NCI-H1694 treated with DMSO at 0.1 percent for 48 hours (cell line): ENCODE measurements at places on chromosomes 6 and 20.

- no peak for DNase-seq
Measured at GRCh38 chr6:18506382-18507017, 119.3 kb downstream of the RNF144B start.

DNA sequence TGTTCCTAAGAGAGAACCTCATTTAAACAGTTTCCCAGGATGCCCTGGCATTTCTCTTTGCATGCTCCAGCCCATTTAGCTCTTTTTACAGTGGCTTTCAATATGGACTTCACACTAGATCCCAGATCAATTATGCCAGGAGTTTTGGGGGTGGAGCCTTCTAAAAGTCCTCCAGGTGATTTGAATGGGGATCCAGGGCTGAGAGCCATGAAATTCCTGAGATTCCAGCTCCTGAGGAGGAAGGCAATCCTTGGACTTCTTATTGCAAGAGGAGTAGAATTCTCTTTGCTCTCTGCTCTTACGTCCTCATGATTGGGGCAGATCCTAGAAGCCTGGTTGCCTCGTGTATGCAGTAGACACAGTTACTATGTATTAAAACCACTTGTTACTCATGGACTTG is 184.2 kb downstream of the DHX35 start:
- DNase-seq, result no peak

DNA sequence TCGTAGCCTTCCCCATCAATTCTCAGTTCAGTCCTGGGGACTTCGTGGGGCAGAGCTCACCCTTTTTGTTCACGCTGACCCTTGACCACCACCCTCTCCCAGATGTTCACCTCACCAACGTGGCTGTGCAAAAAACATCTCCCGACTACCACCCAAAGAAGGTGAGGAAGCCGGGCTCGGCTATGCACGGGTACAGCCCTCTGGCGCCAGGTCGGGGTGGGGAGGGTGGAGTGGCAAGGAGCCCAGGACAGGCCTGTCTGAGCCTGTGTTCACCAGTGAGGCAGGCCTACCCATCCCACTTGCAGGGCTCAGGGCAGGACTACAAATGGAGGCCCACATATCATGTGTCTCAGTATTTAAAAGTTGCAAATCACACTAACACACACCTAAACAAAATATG is 18.1 kb downstream of the PDRG1 start:
- DNase-seq, result no peak

DNA sequence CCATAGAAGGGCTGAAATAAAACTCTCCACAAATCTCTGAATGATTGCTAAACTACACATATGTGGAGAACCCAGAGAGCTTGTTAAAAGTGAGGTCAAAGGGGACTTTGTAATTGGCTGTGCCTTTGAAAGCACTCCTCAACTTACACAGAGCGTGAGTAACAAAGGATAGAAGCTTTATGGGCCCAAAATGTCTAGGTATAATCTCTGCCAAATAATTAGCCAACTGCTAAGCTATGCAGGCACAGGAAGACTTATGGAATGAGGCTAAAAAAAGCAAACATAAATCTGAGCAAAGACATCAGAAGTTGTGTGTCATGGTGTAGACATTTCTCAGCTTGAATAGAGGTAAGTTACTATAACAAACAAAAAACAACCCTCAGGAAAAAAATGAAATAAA is 23.3 kb upstream of the UST start:
- DNase-seq, result no peak

- no peak for DNase-seq
Measured at GRCh38 chr20:57583289-57584257, 22.7 kb downstream of the PCK1 start.

GRCh38 chr20:63215101-63216040 is 560 bp downstream of the YTHDF1 start:
- DNase-seq, result no peak

DNA sequence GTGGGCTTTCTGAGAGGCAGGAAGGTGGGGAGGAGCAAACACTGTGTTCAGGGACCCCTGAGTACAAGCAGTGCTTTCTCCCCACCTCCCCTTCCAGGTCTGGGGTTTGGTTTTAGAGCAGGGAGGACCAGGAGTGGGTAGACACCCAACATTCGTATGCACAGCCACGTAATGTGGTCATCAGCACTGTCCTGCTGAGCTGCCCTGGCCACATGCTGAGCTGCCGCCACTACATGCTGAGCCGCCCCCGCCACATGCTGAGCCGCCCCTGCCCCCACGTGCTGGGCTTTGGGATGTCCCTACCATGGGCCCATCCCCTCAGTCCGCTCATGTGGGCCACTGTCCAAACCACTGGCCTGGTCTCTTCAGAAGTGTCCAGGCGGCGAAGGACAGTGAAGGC is 214.9 kb upstream of the CST7 start:
- DNase-seq, result no peak

- no peak for DNase-seq
Measured at GRCh38 chr20:38453941-38454340, 18.7 kb upstream of the RALGAPB start.
